CD8-positive, alpha-beta memory T cell (primary cell): ENCODE measurements at places on chromosomes 16 and 17. TPM values are rescaled to one million over a fixed set of nuclear protein-coding genes. Genes with fewer than 3 reads are reported as not detected.
A peak's percentile ranks its signal among the peaks of the same experiment; 100 is the strongest.

Gene SPATA33
- 16.9 TPM for total RNA-seq

Gene CRHR1
- total RNA-seq = not detected

Gene PPY
- not detected for total RNA-seq

Gene APOBR
- total RNA-seq = 8.0 TPM

Gene SMIM22
- total RNA-seq = not detected

Gene C16orf87
- 22.6 TPM for total RNA-seq

Gene CDH15
- not detected for total RNA-seq

Gene GCGR
- total RNA-seq = not detected

Gene RAB11FIP4
- total RNA-seq = 17.4 TPM

Gene CCL23
- not detected for total RNA-seq

Gene PIPOX
- total RNA-seq = 1.8 TPM

Gene DNAI2
- 0.37 TPM for total RNA-seq

Gene TPSG1
- not detected for total RNA-seq

GRCh38 chr17:12048843-12049473, 28.3 kb downstream of the MAP2K4 start:
- DNase-seq = no peak

DNA sequence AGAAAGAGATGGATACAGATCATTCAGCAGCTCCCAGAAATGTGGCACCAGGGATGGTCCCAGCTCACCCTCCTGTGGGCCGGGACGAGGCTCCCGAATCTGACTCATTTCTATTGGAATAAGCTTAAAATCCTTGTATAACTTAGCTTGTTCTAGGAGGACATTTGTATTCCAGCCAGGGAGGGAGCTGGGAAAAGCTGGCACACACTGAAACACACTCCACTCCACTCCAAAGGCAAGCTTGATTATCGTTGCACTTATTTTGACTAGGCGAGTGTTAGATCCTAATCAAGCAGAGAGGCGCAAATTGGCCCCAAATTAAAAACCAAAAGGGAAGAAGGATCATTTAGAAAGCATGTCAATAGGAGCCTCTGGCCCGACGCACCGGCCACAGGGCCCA, 339.5 kb downstream of the HS3ST4 start:
- no peak for DNase-seq

- DNase-seq = no peak
Measured at GRCh38 chr17:57739402-57740234, 5.5 kb downstream of the CCDC182 start.

DNA sequence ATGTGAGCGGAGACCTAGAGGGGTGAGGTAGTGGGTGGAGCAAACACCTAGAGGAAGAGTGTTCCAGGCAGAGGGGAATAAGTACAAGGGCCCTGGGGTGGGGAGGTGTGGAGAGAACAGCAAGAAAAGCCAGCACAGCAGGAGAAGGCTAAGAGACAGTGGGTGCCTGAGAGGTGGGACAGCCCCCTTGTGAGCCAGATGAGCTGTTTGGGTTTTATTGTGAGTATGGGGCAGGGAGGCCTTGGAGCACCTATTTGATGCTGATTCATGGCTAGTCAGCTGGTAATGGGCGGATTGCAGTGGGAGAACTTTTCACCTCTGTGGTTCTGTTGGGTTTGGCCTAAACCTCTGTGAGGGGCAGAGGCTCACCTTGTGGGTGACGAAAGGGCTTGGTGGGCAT, 68.4 kb downstream of the ABCC1 start:
- no peak for DNase-seq

GRCh38 chr17:27381007-27381501, 75.2 kb upstream of the KSR1 start:
- peak; percentile 75 for DNase-seq

GRCh38 chr17:68674029-68674925, 73.1 kb upstream of the FAM20A start:
- no peak for DNase-seq

DNA sequence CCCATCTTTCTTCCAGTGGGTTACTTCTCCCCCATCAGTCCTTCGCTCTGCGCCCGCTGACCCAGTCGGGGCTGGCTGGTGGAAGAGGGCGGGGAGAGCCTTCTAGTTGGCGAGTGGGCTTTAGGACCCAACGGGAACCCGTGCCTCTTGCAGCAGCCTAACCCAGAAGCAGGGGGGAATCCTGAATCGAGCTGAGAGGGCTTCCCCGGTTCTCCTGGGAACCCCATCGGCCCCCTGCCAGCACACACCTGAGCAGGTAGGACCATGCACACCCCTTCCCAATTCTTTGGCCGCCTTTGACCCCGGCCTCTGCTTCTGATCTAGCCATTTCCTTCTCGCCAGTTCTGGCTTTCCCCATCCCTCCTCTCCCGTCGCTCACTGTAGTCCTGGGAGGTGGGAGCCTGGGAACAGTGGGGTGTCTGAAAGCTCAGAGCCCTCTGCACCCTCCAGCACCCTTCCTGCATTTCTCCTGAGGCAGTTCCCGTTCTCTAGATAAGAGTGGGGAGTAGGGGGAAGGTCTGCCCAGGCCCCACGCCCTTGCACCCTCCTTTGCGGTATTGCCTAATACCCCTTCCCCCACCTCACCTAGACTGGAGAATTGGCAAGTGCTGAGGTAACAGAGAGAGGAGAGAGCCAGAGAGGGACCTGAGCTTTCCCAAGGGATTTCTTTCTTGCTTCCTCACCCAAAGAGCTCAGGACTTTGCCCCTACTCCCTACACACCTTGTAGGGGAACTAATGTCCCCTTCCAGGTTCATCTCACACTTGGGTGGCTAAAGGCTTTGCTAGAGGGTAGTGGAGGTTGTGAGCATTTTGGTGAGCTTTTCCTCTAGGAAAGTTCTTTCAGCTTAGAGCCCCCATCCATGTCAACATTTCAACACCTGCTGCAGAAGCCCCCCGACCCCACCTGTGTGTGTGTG, at the start of gene RARA:
Gene RARA (plus strand): TSS at position 150 of the 918 bp plus-strand sequence. CDS start 22,039 bp downstream, outside the sequence.
- no peak for DNase-seq

DNA sequence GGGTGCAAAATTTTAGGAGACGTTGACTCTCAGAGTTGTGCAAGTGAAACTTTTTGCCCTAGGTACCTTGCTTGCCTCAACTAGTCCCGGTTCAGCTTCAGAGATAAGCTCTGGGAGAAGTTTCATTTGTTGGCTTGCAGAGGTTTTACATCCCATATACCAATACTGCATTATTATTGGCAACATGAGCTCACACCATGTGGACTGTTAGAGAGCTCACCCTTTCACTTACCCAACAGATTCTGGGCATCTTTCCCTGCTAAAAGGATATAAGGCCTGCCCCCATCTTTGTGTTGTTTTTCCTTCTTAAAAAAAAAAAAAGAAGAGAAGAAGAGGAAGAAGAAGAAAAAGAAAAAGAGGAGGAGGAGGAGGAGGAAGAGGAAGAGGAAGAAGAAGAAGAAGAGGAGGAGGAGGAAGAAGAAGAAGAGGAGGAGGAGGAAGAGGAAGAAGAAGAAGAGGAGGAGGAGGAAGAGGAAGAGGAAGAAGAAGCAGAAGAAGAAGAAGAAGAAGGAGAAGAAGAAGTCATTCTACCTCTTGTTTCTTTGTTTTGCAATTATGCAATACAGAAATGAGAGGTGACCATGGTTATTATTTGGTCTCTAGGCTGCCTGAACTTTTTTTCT, 292.6 kb upstream of the IRX3 start:
- no peak for DNase-seq

GRCh38 chr16:48235556-48236136, 8.5 kb upstream of the LONP2 start:
- DNase-seq = no peak

DNA sequence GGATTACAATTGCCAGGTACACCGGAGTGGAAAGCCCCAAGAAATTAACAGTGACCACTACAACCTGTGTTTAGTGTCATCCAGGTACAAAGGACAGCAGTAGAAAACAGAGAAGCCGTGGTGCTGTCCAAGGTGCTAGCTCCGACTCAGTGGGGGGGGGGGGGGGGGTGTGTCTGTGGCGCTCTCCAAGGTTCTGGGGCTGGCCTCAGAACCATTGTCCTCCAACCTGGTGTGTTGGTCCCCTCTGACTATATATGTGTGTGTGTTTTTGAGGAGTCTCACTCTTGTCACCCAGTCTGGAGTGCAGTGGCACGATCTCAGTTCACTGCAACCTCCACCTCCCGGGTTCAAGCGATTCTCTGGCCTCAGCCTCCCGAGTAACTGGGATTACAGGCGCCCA, 5.8 kb upstream of the ZNF23 start:
- peak; percentile 26 for DNase-seq

- DNase-seq = no peak
Measured at GRCh38 chr17:57649731-57650484, 95.2 kb downstream of the CCDC182 start.

DNA sequence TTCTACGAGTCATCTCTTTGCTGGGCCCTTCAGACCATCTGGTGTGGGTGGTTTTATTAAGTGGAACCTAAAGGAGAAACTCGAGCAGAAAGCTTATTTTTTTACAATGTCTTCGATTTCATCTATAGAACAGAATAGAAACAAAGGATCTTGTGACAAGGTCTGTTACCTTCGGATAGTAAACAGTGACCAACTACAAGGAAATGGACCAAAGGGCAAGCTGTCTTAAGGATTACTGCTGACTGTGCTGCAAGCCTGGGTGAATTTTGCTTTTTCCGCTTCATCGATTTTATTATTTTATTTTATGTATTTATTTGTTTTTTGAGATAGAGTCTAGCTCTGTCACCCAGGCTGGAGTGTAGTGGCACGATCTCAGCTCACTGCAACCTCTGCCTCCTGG, 348.9 kb upstream of the ERCC4 start:
- no peak for DNase-seq

- no peak for DNase-seq
Measured at GRCh38 chr17:82255402-82255972, 18.0 kb downstream of the CSNK1D start.

GRCh38 chr17:18177722-18178121, 5.9 kb upstream of the ALKBH5 start:
- no peak for DNase-seq

DNA sequence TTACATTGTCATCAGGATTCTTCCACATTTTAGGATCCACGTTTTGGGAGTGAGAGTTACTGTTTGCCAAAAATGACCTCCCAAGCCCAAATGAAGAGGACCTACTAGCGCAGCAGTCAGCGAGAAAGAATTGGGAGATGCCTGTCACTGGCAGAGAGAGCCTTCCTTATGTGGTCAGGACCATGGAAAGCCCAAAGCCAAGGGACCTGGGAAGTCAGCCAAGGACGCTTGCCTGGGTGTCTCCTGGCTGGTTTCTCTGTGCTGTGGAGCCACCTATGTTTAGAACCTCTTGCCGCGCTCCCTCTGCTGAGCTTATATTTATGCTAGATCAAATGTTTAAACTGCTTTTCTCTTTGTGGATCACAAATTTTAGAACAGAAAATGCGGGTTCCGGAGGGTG, 24.9 kb upstream of the RHBDL3 start:
- DNase-seq = no peak

DNA sequence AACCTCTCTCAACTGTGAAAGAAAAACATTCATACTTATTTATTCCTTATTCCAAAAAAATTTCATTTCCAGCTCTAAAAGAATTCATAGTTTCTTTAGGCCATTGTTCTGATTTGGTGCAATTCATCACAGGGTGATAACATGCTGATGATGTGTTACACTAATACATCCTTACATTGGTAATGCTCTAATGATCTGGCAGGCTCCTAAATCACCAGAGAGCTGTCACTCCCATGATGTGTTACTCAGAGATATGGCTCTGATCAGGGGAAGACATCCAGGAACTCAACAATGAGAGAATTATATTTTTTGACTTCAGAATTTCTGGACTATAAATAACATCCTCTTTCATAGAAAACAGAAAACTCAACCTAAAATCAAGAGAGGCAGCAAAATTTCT, 209.3 kb downstream of the CHD9NB start:
- DNase-seq = no peak

DNA sequence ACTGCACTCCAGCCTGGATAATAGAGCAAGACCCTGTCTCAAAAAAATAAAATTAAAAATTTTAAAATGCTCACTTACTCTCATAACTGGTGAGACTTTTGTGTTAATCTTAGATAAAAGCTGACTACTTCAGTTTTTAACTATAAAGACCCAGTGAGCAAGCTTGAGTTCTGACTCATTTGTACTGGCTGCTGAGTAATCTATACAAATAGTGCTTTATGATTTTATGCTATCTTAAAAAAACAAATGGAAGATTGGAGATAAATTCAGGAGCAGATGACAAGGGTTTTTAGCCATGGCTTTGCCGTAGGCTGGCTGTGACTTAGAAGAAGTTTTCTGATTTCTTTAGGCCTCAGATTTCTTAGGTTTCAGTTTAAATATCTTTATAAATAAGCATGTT, 30.5 kb downstream of the SNTB2 start:
- no peak for DNase-seq

- peak; percentile 81 for DNase-seq
Measured at GRCh38 chr16:89549007-89549700, 11.3 kb upstream of the RPL13 start.

- DNase-seq = peak; percentile 99
Measured at GRCh38 chr17:7842380-7843256, 8.6 kb downstream of the KDM6B start.

- DNase-seq = peak; percentile 13
Measured at GRCh38 chr16:85555719-85556455, 57.2 kb upstream of the GSE1 start.

- DNase-seq = no peak
Measured at GRCh38 chr17:78600181-78600721, 23.1 kb upstream of the DNAH17 start.

- no peak for DNase-seq
Measured at GRCh38 chr16:7644811-7645210, 312.2 kb downstream of the RBFOX1 start.

DNA sequence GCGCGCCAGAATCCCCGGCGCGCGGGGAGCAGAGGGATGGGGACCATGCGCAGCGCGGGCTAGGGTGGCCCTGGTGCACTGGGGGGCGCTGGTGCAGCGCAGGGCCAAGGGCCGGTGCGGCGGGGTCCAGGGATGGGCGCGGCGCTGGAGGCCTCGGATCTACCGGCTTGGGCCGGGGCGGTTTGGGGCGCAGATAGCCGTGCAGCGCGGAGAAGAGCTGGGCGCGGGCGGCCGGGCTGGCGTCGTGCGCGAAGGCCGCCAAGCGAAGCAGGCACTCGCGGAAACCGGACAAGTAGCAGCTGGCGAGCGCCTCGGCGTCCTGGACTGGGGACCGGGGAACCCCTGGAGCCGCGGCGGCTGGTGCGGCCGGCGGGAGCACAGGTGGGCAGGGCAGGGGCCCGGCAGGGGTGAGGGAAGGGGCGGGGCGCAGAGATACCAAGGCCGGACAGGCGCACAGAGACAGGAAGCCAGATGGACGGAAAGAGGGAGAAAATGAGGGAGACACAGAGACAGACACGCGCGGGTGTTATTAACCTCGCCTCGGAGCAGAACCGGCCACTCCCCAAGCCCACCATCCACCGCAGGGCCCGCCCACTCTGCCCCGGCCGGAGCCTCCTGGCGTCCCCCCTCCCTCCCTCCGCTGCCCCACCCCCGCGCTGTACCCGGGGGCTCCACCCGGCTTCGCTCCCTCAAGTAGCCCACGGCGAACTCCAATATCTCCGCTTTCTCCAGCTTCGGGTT, 2.1 kb downstream of the HES7 start:
- peak; percentile 43 for DNase-seq
